ENCODE measurements at places on chromosomes 3 and 15.
A peak's percentile ranks its signal among the peaks of the same experiment; 100 is the strongest.

DNA sequence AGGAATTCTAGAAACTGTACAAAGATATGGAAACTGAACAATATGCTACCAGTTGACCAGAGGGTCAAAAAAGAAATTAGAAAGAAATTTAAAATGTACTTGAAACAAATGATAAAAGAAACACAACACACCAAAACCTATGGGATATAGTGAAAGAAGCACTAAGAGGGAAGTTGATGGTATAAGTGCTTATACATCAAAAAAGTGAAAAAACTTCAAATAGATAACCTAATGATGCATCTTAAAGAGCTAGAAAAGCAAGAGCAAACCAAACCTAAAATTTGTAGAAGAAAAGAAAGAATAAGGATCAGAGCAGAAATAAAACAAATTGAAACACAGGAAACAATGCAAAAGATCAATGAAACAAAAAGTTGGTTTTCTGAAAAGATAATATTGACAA is 68.2 kb downstream of the TFDP2 start:
- no peak for DNase-seq

DNA sequence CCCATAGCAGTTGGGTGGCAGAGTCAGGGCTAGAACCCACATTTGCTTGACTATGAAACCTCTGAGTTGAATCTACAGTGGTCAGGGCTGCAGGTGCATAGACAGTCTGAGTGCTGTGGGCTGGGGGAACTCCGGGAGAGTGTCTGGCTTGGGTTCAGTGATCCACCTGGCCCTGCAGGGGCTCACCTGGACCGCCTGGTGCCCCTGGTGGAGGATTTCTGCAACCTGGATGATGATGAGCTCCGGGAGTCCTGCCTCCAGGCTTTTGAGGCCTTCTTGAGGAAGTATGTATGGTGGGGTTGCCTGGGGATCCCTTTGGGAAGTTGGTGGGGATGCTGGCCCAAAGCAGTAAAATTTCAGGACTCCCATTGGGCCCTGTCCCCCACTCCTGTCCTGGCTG is 16.3 kb downstream of the CAND2 start:
- DNase-seq: no peak

DNA sequence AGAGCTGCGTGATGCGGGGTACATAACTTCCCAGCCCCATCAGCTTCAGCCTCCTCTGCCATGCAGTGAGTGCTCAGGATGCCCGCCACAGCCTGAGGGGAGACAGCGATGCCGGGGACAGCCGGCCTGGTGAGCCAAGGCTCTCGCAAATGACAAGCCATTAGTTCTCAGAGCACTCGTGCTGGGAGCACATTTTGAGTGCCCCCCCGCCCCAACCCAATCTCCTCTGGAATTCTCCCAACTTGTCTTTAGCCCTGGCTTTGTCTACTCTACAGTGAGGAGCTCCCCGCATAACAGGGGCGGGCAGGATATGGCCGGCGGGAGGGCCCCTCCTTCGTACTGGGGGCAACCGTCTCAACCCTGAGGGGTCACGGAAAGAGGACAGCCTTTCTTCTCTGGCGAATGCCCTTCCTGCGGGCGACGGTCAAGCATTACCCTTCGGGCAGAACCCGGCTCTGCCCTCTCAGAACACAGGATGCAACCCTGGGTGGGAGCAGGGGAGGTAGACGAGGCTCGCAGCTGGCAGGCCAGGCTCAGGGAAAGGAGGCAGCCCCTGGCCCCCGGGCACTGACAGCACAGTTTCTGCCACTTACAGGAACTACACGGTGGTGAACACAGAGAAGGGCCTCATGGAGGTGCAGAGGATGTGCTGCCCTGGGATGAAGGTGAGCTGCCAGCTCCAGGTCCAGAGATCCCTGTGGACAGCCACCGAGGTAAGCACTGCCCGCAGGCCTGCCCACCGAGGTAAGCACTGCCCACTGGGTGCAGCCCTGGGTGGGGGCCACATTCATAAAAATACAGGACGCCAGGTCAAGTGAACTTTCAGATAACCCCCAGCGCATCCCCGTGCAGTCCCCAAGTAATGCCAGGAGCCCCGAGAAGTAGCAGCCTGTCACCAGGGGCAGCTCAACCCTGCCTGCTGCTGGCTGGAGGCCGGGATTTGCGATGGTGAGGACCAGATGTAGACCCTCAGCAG is 141.7 kb downstream of the LRRK1 start:
- no peak for DNase-seq

GRCh38 chr3:101068876-101069606 is 75.8 kb upstream of the ABI3BP start:
- no peak for DNase-seq

- no peak for DNase-seq
Measured at GRCh38 chr3:37103103-37103808, 71.1 kb downstream of the LRRFIP2 start.

GRCh38 chr3:42023380-42023779 is 61.5 kb upstream of the ULK4 start:
- peak; percentile 12 for DNase-seq

- DNase-seq: no peak
Measured at GRCh38 chr15:40449275-40449674, 8.5 kb downstream of the BAHD1 start.

DNA sequence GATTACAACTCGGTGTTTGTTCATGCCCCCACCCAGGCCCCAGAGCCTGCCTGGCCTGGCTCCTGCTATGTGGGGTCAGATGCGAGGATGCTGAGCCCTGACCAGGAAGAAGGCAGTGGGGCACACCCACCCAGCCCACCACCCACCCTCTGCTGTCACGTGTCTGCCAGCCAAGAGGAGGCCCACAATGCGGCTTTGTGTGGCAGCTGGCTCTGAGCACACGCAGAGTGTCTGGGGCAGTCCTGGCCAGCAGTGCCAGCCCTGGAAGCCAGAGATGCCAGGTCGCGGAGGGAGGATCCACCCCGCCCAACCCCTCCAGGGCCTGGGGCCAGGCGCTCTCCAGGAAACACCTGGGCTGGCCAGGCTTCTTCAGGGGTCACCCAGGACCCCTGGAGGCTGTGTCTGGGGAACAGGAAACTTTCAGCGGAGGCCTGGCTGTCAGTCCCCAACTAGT is 26.4 kb upstream of the KLF13 start:
- peak; percentile 3 for DNase-seq

Measured in DND-41 (cell line).